ENCODE measurements at places on chromosomes 5 and 9.

DNA sequence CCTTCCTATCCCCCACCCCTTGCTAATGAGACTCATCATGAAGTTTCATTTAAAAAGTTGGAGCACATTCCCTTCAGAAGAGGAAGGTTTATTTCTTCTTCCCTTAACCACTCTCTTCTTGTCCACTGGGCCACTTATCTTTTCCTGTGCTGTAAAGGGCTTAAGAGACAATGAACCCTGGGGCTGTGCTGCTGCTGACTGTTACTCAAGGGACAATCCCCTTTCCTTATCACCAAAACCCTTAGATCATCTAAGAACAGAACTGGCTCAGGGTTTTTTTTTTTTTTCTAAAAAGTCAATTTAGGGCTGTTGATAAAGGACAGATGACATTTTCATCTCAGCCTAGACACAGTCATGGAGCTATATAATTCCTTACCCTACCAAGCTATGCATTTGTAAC is 29.6 kb downstream of the CAPSL start:
- no peak for DNase-seq

- no peak for DNase-seq
These were observed 48.7 kb upstream of the ACTBL2 start for GRCh38 chr5:57531333-57531732.

GRCh38 chr9:3480353-3480655 is 45.5 kb downstream of the RFX3 start:
- no peak for DNase-seq

DNA sequence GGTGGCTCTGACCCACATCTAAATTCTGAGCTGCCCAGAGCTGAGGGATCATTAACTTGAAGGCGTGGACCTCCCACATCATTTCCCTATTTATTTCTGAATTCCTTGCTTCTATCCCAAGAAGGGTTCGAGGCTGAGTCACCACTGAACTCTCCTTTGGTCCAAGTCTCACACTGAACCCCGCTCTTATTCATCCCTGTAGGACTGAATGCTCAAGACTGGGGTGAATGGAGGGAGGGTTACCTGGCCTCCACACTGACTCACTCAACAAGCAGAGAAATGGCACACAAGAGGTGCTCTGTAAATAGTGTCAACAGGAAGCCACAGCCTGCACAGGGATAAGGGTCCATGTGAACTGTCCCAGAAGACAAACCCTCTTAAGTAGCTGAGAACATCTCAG is 79.1 kb upstream of the FSTL4 start:
- no peak for DNase-seq

DNA sequence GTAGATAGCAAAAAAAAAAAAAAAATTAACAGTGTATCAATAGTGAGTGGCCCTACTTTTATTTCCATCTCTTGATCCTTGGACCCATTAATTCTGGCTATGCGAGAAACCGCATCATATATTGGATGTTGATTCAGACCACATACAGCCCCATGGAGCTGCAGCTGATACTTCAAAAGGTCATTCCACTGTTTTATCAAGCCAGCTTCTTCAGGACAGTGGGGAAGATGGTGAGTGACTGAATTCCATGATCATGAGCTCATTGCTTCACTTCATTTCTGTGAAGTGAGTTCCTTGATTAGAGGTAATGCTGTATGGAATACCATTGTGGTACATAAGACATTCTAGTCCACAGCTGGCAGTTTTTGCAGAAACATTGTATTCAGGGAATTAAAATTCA is 222.9 kb upstream of the MEF2C start:
- DNase-seq = no peak

DNA sequence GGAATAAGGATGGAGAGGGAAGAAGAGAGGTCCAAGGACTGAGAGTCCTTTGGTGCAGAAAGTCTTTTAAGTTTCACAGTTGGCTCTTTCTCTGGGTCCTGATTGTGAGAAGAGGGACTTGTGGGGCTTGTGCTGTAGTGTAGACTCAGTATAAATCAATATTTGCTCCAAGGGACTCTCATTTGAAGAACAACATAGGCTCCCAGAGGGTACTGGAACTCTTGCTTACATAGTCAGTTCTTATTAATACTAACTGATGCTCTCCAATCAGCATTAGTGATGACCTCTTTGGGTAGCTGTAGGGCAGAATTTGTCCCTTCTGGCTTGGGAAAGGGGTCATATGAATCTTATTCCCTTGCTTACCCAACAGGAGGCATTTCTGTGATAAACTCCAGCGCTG is 62.5 kb upstream of the CXCL14 start:
- no peak for DNase-seq

DNA sequence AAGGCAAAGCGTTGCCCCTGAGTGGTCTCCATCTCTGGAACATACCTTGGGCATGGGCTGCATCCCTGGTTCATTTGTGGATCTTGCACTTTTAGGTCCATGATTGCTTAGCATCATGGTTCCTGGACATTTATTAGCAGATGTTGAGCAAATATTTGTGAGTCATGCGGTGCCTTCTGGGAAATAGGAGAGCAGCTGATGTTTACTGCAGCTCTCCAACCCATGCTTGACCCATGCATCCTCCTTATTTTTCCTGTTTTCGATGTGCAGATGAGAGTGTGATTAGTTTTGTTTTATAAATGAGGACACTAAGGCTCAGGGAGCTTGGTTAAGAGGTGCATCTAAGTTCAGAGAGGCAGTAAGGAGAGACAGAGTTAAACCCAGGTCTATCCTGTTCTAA is 253.7 kb downstream of the ICE1 start:
- DNase-seq = no peak

GRCh38 chr9:88930716-88931115 is 60.6 kb upstream of the S1PR3 start:
- no peak for DNase-seq

- no peak for DNase-seq
These were observed 7.7 kb downstream of the CDKN2AIPNL start for GRCh38 chr5:134403951-134404350.

GRCh38 chr5:40381676-40382363 is 297.9 kb upstream of the PTGER4 start:
- no peak for DNase-seq

DNA sequence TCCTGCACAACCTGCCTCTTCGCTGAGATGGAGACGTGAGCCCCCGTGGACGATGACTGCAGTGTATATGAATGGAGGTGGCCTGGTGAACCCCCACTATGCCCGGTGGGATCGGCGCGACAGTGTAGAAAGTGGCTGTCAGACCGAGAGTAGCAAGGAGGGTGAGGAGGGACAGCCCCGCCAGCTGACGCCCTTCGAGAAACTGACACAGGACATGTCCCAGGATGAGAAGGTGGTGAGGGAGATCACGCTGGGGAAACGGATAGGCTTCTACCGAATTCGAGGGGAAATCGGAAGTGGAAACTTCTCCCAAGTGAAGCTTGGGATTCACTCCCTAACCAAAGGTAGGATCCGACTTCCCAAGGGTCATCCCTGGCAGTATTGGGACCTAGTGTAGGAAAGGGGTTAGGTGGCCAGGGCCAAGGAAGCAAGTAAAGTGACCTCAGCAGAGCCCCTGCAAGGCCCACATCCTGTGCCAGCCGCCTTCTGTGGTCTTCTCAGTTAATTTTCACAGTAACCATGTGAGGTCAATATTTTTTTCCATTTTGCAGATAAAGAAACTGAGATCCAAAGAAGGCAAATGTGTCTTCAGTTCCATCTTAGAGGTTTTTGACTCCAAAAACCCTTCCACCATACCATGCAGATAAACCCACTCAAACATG is 53.8 kb downstream of the NIM1K start:
- DNase-seq = no peak

GRCh38 chr5:161399996-161400562 is 146.4 kb downstream of the GABRB2 start:
- no peak for DNase-seq

DNA sequence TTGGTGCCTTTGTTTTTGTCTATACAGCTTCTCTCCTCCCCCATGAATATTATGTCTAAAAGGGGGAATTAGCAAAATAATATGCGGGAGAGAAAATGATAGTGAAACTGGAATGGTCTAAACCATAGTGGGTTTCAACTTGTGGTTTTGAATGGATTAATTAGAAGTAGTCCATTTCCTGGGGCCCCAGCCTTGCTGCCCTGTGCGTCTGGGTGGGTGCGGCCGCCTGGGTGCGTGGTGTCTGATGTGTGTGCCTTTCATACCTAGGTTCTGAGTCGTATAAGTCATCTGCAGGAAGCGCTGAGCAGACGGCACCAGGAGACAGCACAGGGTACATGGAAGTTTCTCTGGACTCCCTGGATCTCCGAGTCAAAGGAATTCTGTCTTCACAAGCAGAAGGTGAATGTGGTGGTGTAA is 120.0 kb upstream of the CACNA1B start:
- peak; percentile 29 for DNase-seq

DNA sequence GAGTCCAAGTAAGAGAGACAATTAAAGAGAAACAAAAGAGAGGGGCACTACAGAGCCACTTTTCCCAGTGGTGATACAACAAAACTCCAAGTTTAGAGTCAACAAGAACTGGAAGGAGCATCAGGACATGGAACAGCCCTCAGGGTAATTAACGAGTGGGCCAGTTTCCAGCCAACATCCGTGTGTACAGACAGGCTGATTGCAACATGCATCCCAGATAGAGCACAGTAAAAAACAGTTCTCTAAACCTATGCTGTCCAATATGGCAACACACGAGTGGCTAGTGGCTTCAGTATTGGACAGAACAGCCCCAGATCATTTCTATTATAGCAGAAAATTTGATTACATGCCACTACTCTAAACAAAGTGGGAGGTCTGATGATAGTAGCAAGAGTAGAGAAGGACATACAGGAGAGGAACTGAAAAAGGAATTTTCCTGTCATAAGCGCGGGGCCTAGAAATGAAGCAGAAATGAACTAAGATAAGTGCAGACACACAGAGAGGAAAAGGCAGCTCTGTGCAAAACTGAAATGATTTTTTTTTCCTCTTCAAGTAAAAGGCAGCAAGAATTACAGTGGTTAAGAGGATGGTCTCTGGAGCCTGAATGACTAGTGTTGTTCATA is 175.6 kb upstream of the CCNG1 start:
- DNase-seq = no peak

- DNase-seq = no peak
These were observed 69.0 kb downstream of the GAPVD1 start for GRCh38 chr9:125330587-125330986.

GRCh38 chr5:33425314-33425713 is 15.5 kb upstream of the TARS1 start:
- no peak for DNase-seq

DNA sequence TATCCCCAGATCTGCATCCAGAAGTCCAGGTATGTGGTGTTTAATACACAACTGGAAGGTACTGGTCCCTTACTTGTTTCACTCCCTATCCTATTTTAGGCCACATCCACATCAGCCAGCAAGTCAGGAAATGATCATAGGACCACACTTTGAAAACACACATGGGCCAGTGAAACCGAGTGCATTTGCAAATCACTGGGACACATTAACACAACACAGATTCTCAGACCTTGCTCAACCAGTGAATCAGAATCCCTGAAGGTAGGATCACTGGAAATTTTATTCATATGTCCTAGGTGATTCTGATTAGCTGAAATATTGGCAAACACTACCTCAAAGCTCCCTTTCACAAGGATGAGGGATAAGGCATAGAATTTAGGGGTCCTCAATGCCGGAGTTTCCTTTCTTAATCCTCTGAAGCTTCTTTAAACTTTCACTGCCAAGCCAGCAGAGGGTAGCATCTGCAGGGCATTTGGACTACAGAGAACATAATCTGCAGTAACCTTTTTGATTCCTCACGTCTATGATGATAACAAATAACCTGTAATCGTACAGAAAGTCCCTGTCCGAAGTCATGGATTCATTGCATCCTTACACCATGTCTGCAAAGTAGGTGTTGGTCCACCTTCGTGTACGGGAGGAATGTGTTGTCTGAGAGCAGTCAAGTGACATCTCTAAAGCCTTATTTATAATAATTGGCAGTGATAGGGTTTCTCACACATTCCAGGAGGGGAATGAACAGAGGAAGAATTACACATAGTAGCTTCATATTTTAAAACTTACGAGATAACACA is 11.0 kb upstream of the ABLIM3 start:
- no peak for DNase-seq

GRCh38 chr5:1193591-1193985 is 7.8 kb upstream of the SLC6A19 start:
- no peak for DNase-seq

DNA sequence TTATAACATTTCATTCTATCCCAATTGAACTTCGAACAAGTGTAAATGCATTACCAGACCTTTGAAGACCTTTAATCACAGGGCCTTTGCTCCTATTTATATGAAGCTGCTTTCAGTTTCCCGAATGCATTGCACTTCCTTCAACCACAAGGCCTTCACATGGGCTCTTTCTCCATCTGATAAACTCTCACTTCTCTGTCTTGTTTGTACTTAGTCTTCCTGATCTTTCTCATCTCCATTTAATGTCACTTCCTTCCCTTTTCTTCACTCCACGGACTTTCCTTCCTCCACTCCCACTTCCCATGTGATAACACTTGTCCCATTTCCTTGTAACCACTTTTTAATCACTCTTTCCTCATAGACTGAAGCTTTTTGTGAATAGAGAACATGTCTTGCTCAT is 74.3 kb upstream of the TNC start:
- no peak for DNase-seq

GRCh38 chr5:170442391-170442790 is 53.2 kb upstream of the KCNMB1 start:
- no peak for DNase-seq

GRCh38 chr5:159909126-159909525 is 7.2 kb upstream of the ADRA1B start:
- no peak for DNase-seq

DNA sequence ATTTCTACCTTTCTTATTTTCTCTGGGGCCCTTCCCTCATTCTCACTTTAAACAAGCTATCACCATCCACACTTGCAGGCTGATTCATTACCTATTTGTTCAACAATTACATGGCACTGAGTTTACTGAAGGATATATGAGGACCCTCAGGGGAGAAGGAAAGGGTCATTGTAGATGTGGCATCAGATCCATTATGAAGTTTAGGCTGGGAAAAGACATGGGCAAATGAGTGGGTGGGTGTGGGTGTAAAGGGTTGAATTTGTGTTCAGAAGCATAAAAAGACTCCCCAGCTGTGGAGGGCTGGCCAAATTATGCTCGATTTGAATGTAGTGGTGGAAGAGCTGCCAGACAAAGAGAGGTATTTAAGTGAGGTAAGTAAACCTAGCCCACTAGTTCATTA is 55.9 kb upstream of the MTAP start:
- DNase-seq = no peak

DNA sequence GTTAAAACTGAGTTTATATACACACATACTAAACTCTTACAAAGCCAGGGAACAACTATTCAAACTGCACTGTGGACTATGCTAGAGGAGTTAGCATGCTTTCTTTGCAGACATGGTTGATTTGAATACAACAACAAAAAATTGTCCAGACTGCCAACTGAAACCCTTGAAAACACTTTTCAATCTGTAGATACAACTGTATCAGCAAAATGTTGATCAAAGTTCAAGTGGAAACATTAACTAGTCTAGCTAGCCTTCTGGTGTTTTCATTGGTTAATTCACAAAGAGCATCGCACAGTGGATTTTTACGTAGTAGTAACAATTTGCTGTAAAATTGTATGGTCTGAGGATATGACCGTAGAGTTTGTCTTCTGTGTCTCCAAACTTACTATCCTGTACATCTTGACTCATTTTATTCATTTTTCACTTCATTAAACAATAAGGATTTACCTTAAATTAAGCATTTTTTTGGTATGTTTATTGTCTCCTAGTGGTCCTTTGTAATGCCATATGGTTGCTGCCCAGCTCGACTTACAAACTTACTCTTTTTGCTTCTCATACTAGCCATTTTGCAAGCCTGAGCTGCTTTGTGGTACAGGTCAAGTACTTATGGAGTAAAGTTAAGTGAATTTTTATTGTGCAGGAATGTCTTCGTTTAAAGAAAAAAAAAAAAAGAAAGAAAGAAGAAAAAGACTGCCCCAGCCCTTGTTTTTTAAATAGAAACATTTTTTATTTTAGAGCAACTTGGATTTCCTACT is 123.4 kb downstream of the ZCCHC7 start:
- no peak for DNase-seq
